Daoy (cell line): ENCODE measurements at places on chromosomes 11 and 22. TPM values are rescaled to one million over a fixed set of nuclear protein-coding genes. Genes with fewer than 3 reads are reported as not detected.

GRCh38 chr11:59724066-59724465 is 10.4 kb upstream of the OR10V1 start:
- no peak for DNase-seq

GRCh38 chr11:68354148-68354872 is 41.9 kb downstream of the LRP5 start:
- DNase-seq, result peak; percentile 94

- DNase-seq, result no peak
Measured at GRCh38 chr11:109885006-109885405, 208.2 kb upstream of the ZC3H12C start.

The APOL5 gene
- 0.69 TPM in 1 of 2 replicates, not detected in the other for total RNA-seq

- DNase-seq, result no peak
Measured at GRCh38 chr11:7899418-7899817, 31.6 kb downstream of the OR10A6 start.
